Activated naive CD4-positive, alpha-beta T cell treated with anti-CD3 and anti-CD28 coated beads, Interleukin-2, amount 50 U/mL, for 72 hours (primary cell): ENCODE measurements at places on chromosomes 1 and 21.

DNA sequence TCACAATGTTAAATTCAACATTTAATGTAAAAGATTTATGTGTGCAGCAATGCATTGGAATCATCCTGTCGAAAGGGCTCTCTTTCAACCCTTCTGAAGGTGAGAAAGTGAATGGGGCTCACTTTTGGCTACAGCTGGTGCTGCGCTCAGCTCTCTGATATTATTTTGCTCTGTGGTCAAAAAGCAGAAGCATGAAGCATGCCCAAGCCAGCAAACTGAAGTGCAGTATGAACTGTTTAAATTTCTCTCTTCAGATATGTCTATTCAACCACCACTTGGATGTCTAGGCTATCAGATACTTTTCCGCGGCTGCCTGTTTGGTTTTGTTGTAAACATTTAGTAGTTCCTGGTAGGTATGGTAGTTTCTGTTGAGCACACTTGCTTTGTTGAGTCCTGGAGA, 216.9 kb upstream of the TMPRSS15 start:
- DNase-seq = no peak

- DNase-seq = no peak
These were observed 71.9 kb upstream of the PRDX6 start for GRCh38 chr1:173405281-173405680.

GRCh38 chr1:37739222-37739621, 25.7 kb downstream of the EPHA10 start:
- DNase-seq = no peak

- DNase-seq = no peak
These were observed 94.2 kb downstream of the PRKAB2 start for GRCh38 chr1:147077936-147078605.

DNA sequence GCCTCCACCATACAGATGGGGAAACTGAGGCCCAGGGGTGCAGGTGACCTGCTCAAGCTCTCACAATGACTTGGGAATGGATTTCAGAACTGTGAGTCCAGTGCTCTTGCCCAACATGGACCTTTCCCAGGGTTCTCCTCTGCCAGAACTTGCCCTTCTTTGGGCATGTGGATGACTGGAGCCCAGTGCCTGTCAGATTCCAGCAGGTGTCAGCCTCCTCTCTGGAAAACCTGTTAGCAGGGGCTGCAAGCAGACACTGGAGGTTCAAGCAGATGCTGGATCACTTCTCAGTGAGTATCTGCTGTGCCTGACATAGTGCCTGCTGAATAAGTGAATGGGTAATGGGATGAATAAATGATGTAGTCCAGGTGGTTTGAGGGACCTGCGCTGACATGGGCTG, 314.2 kb upstream of the POU3F1 start:
- DNase-seq = no peak

- DNase-seq = no peak
These were observed 18.8 kb downstream of the LRRC52 start for GRCh38 chr1:165562571-165562970.

- peak; percentile 75 for DNase-seq
These were observed 42.3 kb upstream of the NFASC start for GRCh38 chr1:204828352-204828850.

DNA sequence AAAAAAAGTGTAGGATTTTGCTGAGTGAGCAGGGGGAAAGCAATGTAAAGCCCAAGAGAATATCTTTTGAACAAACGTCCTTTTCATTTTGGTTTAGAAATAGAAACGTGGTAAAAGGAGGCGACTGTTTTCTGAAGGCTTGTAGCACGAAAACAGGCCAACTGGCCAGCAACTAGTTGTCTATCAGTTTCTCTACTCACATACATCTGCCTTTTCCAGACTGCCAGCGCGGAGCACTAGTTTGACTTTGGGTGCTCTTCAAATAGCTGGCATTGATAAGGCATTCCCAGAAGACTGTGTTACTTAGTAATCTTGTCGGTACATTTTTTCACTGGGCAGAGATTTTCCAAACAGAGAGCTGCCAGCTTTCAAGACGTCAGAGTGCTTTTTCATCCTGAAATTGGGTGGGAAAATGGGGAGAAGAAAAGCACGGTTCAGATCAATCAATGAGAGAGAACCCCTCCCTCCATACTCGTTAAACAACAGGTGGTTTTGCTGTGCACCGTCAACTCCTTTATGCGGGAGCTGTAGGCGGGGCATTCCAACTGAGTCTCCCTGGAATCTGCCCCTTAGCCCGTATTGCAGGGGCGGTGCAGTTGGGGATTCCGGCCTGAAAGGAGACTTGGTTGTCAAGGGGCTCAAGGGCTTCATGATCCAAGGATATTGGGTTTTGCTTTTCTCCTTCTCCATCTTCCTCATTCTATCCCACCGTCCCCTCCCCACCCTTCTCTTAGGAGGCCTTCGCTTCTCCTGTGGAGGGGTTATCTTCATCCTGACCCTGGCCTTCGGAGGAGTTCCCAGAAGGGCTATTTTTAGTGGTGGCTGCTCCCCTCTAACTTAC, 884 bp upstream of the LRRC8C start:
- no peak for DNase-seq

GRCh38 chr1:43492826-43493225, 37.9 kb upstream of the PTPRF start:
- DNase-seq = no peak

- DNase-seq = no peak
These were observed 10.7 kb downstream of the SNX7 start for GRCh38 chr1:98672189-98672588.

- no peak for DNase-seq
These were observed 54.5 kb upstream of the PTGFRN start for GRCh38 chr1:116855191-116855619.

GRCh38 chr1:191615101-191615821, 543.0 kb upstream of the RGS18 start:
- DNase-seq = no peak

DNA sequence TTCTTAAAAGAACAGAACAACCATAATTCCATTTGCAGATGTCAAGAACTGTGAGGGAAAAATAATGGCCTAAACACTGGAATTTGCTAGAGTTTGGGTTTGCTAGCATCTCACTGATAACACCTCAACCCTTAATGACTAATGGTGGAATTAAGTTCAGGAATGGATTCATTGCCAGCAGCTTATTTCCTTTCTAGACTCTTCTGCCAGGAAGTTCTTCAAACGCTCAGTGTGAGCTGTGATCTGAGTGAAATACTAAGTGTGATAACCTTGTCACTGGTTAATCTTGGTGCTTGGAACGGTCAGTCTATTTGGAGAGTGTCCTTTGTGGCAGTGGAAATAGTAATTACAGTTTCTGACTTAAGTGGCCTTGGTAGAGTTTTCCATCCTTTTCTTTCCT, 21.6 kb upstream of the PLEKHM2 start:
- no peak for DNase-seq

DNA sequence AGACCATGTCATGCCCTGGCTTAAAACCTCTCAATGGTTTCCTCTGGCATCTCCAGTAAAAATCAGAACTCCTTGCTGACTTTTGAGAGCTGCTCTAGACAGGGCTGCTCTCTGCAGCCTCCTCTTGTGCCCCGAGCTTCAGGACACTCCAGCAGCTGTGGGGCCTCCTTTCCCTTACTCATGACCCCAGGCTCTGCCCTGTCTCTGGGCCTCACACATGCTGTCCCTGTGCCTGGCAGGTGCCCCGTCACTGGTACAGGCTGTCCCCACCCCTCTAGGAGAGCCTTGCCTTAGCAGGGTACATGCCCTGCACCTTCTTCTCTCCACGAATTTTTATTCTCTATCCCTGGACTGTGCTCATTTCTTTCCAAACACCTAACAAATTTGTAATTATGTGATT, 43.2 kb downstream of the HIVEP3 start:
- DNase-seq = no peak

DNA sequence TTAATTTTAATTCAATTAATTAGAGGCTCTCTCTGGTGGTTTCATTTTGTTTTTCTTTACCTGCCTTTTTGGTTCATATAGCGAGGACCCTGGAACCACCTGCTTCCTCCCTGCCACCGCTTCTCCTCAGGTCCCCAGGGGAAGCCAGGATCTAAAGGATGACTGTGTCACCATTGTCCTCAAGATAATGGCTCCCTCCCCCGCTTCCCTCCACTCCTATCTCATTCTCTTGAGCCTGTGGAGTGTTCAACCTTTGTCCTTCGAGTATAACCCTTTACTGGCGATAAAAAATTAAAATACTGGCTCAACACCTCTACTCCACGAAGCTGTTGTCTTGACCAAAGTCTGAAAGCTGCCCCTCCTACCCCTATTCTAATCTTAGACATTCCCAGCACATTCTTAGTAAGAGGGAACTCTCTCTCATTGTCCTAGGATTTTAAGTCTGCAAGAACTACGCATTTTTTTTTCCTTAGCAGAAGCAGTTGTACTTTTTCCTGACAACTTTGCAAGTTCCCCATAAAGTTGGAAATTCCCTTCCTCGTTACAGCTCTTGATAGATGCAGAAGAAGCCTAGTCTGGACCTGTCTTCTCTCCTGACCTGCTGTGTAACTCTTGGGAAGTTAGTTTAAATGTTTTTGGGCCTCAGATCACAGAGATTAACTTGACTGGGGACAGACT, 12.6 kb upstream of the MAPKAPK2 start:
- no peak for DNase-seq

- DNase-seq = no peak
These were observed 31.0 kb downstream of the ATP5PO start for GRCh38 chr21:33884376-33885171.

DNA sequence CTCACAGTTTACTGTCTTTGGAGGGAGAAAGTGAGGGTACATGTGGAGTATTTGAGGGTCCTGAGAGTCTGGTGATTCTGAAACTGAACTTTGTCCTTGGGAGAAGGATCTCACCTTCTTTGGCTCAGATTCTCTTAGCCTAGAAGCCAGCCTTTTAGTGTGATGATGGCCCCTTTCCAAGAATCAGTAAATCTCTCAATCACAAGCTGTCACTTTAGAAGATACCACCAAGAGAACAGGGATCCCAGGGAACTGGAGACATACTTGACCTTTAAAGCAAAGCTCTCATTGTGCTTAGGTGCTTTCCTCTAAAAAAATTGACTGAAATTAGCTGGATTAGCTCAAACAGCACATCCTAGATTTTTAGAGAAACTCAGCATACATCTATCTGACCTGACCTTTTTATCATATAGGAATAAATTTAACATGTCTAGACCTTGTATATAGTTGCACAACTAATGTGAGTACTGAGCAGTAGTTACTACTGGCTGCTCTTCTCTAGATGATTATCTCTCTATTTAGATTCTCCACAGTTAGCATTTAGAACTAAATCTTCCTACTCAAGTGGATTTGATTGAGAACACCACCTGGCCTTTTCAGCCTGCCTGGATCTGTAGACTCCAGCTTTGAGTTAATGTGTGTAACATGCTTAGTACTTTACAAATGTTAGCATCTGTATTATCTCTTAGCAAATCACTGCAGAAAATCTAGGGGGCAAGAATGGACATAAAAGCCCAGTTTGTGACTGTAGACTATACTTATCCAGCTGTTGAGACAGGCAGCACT, 157.7 kb downstream of the MAST2 start:
- no peak for DNase-seq

DNA sequence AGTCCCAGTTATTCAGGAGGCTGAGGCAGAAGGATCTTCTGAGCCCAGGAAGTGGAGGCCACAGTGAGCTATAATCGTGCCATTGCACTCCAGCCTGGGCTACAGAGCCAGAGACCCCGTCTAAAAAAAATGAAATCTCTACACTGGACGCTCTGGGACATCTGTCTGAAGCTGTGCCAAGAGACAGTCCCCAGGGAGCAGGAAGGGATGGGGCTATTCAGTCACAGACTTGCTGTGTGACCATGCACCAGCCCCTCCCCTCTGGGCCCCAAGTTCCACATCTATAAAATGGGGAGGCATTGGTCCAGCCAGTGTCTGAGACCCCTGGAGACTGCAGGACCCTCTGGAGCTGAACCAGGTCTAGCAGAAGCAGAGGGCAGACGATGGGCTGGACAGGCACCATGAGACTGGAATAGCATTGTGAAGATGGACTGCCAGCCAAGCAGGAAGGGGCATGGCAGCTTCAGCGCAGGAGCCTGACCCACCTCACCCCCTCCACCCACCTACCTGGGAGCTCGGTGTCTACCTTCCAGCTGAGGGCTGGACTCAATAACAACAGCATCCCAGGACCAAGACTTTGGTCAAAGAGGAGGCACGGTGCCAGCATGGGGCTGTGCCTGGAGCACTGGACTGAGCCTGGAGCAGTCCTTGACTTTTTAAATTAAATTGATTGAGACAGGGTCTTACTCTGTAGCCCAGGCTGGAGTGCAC, 1.4 kb downstream of the TMEM54 start:
- no peak for DNase-seq

- DNase-seq = no peak
These were observed 4.3 kb upstream of the SLC35D1 start for GRCh38 chr1:67058242-67058641.

DNA sequence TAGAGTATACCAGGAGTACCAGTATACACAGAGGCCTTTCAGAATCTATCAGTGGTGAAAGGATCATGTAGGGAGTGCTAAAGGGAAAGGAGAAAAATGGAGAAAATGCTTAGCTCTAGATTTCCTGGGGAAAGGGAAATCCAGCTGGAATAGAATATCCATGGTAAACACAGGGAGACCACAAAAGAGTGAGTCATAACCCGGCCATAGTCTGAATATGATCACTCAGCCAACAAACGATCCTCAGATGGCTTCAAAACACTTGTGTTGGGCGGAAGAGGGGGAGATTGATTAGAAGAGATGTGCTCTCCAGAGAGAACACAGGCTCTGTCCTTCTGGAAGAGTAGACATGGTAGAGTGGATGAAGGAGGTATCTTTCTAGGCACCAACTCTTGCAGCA, 180.6 kb downstream of the PAPPA2 start:
- no peak for DNase-seq

DNA sequence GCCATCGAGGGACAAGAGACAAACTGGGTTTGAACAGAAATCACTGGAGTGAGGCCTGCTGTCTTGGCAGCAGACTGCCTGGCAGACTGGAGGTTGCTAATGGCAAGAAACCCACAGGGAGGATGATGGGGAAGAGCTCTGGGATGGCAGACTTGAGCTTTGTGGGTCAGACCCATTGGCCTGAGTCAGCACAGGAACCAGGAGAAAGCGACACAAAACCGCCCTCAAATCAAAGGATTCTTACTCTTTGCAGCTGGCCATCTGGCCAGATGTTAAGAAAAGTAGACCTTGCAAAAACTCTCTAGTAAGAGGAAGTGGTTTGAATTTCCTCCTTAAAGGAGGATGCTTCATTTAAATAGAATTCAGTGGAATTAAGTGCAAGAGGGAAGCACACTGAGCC, 195.2 kb upstream of the JUN start:
- DNase-seq = no peak

DNA sequence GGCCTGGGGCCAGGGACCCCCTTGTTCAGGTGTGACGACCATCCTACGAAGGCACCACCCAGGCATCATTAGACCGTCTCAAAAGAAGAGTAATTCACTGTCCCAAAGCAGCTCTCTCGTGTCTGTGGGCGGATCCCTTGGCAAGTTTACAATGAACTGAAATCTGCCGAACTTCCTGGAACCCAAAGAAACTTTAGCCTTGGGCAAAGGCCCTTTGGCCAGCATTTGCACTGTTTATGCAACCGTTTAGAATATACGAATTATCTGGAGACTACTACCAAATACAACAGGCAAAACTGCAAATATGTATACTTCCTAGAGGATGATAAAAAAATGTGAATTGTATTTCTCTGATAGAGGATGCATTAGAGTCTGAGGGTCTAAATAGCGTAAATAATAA, 1.4 kb upstream of the SOD1 start:
- DNase-seq = no peak
